ENCODE measurements at places on chromosomes 3 and 15.

DNA sequence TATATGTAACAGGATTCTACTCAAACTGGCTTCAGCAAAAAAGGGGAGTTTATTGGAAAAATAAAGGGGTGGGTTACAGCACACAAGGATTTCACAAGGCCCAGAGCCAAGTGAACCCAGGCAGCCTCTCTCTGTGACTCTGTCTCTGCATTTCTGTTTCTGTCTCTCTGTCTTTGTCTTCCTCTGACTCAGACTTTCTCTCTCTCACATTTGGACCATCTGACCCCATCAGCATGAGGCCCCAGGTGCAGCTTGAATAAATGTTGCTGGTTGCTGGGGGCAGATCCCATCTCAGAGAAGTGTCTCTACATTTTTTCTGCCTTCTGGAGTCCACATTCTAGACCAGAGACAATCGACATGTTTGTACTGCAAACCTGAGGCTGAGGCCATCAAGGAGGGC, 45.0 kb downstream of the RPLP1 start:
- no peak for DNase-seq

- DNase-seq, result no peak
Observed at GRCh38 chr15:84400820-84401219, 165.2 kb downstream of the GOLGA6L4 start.

DNA sequence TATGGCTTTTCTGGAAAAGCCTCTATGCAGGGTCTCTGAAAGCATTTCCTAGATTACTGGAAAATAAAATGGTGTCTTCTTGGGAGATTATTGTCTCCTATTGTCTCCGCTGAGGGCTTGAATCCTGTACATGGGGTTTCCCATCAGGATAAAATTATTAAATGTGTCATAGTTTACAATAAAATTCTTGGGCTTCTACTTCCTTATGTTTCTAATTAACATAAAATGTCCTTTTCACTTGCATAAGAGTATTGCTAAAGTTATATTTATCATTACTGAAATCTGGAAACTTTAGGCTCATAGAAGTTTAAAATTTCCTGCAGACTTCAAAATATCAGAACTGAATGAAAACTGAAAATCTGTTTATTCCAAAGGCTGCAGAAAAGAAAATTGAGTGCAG, 595.5 kb upstream of the AGTR1 start:
- no peak for DNase-seq

DNA sequence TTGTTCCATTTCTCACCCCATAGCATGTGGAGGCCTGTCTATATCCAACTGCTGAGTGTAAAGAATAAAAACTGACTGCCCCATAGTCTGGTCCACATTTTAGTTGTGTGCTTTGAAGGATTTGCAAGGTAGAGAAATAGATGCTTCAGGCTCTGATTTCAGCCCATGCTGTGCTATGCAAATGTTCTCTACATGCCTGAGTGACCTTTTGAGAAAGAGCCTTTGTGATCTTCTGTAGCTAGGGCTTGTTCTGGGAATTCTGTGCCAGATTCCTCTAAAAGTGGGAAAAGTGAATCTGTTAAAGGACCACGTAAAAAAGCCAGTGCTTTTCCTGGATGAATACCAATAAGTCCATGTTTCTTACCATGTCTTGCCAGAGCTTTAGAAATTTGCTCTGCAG, 5.2 kb downstream of the KCTD6 start:
- no peak for DNase-seq

GRCh38 chr3:25566358-25566920, 98.3 kb downstream of the TOP2B start:
- no peak for DNase-seq

GRCh38 chr15:51579012-51579411, 43.6 kb downstream of the DMXL2 start:
- no peak for DNase-seq

- DNase-seq, result no peak
Observed at GRCh38 chr3:41612853-41613252, 349.1 kb downstream of the ULK4 start.

DNA sequence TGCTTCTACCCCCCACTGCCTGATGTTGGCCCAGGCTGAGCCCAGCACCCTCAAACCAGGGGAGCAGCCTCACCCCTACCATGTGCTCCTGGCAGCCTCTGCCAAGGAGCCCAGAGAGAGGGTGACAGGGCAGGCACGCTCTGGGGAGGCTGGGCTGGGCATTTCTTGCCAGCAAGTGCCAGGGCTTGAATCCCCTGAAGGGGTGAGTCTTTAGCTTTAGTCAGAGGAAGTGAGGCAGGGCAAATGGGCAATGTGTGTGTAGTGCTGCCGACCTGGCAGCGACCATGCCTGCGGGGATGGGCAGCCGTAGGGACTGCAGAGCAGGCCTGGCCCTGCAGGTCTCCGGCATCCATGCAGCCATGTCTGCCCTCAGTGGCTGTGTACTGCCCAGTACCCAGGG, 18.1 kb downstream of the DUSP7 start:
- no peak for DNase-seq

GRCh38 chr3:171743327-171744157, 66.7 kb downstream of the PLD1 start:
- DNase-seq, result no peak
